ENCODE measurements at places on chromosomes 6 and 20.

DNA sequence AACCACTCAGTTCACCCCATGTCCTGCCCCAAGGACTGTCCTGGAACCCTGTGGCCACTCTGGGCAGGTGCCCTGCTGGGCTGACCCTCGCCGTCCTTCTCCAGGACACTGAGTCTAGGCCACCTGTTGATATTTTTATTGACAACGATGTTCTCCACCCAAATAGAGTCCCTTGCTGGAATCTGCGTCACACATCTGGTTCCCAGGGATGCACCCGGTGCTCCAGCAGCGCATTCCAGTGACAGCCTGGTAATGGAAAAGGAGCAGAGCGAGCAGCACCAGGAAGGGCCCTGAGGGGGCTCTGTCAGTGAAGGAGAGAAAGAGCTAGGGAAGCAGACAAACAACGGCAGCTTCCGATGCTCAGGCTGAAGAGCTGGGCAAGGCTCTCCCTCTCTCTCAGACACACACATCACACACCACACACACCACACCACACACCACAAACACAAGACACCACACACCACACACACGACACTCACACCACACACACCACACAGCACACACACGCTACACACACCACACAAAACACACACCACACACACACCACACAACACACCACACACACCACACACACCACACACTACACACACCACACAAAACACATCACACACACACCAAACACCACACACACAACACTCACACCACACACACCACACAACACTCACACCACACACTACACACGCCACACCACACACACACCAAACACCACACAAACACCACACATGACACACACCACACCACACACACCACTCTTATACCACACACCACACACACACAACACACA lies 117.9 kb upstream of the THBS2 start:
- no peak for DNase-seq

GRCh38 chr6:29827579-29828470 lies at the start of gene HLA-G:
Gene HLA-G (plus strand): TSS chr6:29827825. CDS start chr6:29827845, 20 bp downstream.
- no peak for DNase-seq

DNA sequence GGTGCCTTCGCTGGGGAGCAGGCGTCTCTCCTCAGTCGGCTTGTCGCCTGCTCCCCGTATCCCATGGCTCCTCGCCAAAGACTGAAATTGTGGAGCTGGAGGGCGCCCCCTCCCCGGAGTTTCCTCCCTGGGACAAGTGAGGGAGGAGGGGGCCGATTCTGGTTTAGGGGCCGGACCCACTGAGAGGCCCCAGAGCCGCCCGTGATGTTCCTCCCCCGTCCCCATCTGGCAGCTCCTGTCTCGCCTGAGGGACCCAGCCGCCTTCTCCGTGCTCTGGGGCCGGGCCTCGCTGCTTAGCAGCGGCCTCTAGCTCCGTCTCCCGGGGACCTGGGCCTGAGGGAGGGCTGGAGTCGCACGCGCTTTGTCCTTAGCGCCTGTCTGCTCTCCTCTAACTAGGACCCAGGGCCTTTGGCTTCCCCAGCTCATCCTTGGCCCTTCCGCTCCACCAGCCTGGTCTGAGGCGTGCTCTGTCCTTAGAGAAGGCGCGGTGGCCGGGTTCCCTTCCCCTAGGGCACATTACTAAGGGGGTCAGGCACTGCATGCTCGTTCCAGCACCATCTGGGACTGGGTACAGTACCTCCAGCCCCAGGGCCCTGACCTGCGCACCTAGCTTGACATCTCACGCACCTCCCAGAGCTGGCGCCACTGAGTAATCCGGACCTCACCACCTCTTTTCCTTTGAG lies 29.7 kb downstream of the SLC12A5 start:
- DNase-seq: no peak

GRCh38 chr20:60113771-60114170 lies 155.5 kb downstream of the CDH26 start:
- DNase-seq: no peak

DNA sequence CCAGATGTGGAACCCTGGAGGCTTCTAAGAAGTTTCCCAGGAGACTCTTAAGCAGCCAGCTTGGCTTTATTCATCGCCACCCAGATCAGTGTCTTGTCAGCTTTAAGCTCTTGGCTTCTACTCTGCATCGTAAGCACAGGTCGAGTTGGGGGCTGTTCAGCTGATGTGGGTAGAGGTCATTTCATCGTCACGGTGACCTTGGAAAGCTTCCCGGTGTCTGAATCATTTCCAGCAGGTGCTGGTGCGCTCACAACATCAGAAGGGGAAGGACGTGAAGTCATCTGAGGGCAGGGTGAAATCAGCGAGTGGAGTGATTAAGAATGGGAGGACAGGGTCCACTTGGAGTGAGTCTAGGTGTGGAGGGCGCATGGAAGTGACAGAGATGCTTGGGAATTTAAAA lies 112.6 kb downstream of the SASH1 start:
- DNase-seq: no peak

Measured in NCI-H187 treated with DMSO at 0.1 percent for 48 hours (cell line).